Caki2 (cell line): ENCODE measurements at places on chromosomes 7 and 10. TPM values are rescaled to one million over a fixed set of nuclear protein-coding genes. Genes with fewer than 3 reads are reported as not detected.

DNA sequence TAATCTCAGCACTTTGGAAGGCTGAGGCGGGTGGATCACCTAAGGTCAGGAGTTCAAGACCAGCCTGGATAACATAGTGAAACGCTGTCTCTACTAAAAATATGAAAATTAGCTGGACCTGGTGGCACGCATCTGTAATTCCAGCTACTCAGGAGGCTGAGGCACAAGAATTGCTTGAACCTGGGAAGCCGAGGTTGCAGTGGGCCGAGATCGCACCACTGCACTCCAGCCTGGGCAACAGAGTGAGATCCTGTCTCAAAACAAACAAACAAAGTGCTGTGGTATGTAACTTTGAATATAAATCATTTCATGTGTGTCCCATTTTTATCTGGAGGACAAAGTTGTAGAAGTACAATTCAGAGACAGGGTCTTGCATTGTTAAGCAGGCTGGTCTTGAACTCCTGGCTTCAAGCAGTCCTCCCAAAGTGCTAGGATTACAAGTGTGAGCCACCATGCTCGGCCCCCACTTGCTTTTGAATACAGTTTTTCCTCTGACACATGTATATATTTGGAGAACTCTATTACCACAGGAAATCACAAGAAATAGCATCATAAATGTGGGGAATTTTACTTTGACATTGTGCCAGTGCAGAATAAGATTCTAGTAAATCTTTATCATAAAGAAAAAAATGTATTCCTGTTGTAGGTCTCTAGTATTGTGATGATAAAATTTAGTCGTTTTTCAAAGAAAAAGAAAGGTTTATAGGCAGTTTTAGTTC, 32.6 kb downstream of the PTPN12 start:
- no peak for DNase-seq

- peak; percentile 5 for DNase-seq
Observed at GRCh38 chr10:14880229-14880628, 1.6 kb downstream of the SUV39H2 start.

DNA sequence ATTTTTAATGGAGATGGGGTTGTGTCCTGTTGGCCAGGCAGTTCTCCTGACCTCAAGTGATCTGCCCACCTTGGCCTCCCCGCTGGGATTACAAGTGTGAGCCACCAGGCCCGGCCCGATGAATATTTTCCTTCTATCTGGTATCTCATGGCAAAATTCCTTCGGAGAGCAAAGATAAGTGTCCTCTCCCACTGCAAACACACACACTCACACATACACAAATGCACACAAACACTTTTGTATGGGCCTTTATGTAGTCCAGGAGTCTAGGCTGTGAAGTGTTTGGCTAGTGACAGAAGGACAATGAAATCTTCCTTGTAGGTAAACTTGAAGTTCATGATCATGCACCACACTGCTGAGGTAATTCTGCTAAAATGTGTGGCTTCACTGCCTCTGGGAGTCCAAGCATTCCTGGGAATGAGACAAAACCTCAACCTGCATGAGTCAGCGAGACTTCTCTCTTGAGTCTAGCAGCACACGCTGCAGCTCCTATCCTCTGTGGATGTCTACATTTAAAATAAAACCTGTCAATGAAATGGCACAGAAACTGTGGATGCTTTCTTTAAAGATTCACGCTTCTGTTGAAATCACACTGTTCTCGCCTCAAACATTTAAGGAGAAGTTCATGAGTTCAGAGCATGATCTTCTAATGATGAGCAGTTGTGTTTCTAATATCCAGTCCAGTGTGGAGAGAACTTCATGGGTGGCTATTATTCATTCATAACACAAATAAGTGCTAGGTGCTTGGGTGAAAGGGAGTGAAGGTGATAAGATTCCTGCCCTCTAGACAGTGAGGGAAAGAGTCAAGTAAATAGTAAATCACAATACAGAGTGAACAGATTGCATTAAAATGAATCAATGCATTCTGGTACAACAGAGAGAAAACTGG, 96.5 kb downstream of the NRP1 start:
- peak; percentile 96 for DNase-seq

GRCh38 chr10:52871191-52871843, 98.7 kb upstream of the MBL2 start:
- no peak for DNase-seq

GRCh38 chr10:77309509-77309908, 328.1 kb downstream of the KCNMA1 start:
- DNase-seq = no peak

GRCh38 chr10:96407560-96408069, 48.8 kb upstream of the OPALIN start:
- no peak for DNase-seq

- no peak for DNase-seq
Observed at GRCh38 chr7:153433223-153433622, 619.0 kb upstream of the DPP6 start.

Gene THSD7A
- total RNA-seq = 0.06 and 0.20 TPM in 2 replicates

Gene PCLO
- total RNA-seq = 0.88 and 2.0 TPM in 2 replicates
